ENCODE measurements at places on chromosomes 7 and 10. TPM values are rescaled to one million over a fixed set of nuclear protein-coding genes. Genes with fewer than 3 reads are reported as not detected.

Gene MLXIPL
- total RNA-seq: not detected

Gene KLF6
- 47.6 TPM for total RNA-seq

Gene AKR1C2
- 13.3 TPM for total RNA-seq

Gene VPS26A
- 27.7 TPM for total RNA-seq

Gene C10orf143
- 0.82 TPM for total RNA-seq

Gene OTUD1
- 5.9 TPM for total RNA-seq

Gene STAMBPL1
- total RNA-seq: 8.3 TPM

Gene SPDYE11
- total RNA-seq: not detected

Gene SPDYE17
- total RNA-seq: not detected

Gene SPDYE16
- 0.12 TPM for total RNA-seq

Gene SCART1
- 2.7 TPM for total RNA-seq

Gene NKX1-2
- total RNA-seq: not detected

Gene ZNF33B
- 3.5 TPM for total RNA-seq

Gene OR6B1
- not detected for total RNA-seq

Gene PRRT4
- not detected for total RNA-seq

Gene NEUROG3
- total RNA-seq: not detected

Gene FXYD4
- not detected for total RNA-seq

Gene NUTM2B
- not detected for total RNA-seq

Gene SLC26A5
- total RNA-seq: not detected

Gene CLDN4
- total RNA-seq: 0.23 TPM

Gene KCNIP2
- 1.1 TPM for total RNA-seq

Gene EPDR1
- total RNA-seq: 76.3 TPM

Gene FGFBP3
- 0.23 TPM for total RNA-seq

Gene CHAT
- not detected for total RNA-seq

Gene MUC3A
- not detected for total RNA-seq

Gene PPIF
- 46.5 TPM for total RNA-seq

Gene LBX1
- total RNA-seq: not detected

Gene ZNF117
- 1.9 TPM for total RNA-seq

Gene EIF5AL1
- 0.35 TPM for total RNA-seq

Gene FAM25C
- total RNA-seq: not detected

Gene BLNK
- not detected for total RNA-seq

Gene GAD2
- not detected for total RNA-seq

Gene RSPH10B
- 0.12 TPM for total RNA-seq

Gene GIMAP1
- total RNA-seq: not detected

Gene PNLIPRP3
- not detected for total RNA-seq
